ENCODE measurements at places on chromosomes 1 and 21.

DNA sequence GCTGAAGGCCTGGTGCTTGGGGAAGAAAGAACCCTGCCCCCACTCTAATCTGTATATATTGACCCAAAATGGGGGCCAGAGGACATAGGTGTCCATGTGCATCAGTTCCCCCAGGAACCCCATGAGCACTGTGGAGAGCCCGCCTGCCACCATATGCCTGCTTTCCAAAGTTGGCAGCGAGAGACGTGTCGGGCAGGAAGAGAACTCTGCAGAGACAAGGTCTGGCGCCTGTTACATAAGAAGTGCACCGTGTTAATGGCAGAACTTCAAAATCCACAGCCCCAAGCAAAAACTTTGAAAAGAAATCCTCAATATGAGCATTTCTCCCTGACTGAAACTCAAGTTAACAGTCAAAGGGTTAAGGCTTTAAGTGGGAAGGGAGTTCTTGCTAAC, 8.0 kb downstream of the CTNNBIP1 start:
- no peak for DNase-seq

GRCh38 chr1:226627924-226628611, 79.5 kb downstream of the STUM start:
- no peak for DNase-seq

DNA sequence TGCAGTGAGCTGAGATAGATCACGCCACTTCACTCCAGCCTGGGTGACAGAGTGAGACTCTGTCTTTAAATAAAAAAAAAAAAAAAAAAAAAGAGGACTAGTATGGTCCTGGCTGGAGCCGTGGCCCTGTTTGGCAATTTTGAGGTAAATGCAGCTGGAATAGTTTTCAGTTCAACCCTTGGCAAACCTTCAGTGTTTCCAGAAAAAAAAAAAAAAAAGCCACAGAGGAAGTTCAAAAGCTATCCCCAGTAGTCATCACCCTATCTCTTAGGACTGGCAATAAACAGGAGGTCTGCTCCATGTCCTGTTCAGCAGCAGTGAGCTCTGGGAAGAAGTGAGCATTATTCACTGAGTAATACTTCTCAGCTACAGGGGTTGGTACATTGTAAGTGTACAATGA, 56.8 kb upstream of the ERRFI1 start:
- no peak for DNase-seq

DNA sequence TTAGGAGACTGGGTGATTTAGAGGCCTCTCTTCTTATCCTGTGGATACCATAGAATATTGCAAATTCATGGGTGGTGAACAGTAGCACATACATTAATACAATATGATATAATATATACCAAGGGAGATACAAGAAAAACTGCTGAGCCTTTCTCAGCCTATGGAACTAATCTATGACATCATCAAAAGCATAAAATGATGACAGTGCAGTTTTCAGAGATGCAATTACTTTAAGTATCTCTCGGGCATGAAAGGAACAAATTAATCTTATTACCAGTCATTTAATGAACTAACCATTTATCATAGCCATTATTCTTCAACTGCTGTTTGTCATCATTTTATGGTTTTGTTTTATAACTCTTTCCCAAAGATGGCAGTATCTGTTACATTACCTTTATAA, 3.5 kb downstream of the CHODL start:
- no peak for DNase-seq

- DNase-seq, result no peak
Measured at GRCh38 chr1:29633771-29634170, 397.4 kb downstream of the PTPRU start.
